ENCODE measurements at places on chromosomes 13 and 19. TPM values are rescaled to one million over a fixed set of nuclear protein-coding genes. Genes with fewer than 3 reads are reported as not detected.

GRCh38 chr13:94703271-94703670, 9.1 kb downstream of the SOX21 start:
- DNase-seq = no peak

GRCh38 chr13:70183041-70183440, 74.8 kb upstream of the KLHL1 start:
- no peak for DNase-seq

DNA sequence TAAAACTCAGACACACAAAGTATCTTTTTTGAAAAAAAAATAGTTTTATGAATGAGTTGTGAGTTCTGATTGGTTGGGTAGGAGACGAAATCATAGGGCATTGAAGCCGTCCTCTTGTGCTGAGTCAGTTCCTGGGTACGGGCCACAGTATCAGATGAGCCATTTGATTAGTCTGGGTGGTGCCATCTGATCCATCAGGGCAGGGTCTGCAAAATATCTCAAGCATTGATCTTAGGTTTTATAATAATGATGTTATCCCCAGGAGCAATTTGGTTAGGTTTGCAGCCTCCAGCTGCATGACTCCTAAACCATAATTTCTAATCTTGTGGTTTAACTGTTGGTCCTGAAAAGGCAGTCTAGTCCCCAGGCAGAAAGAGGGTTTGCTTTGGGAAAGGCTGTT, 1310.6 kb downstream of the SLITRK1 start:
- no peak for DNase-seq

- DNase-seq = no peak
These were observed 718.0 kb downstream of the DACH1 start for GRCh38 chr13:71149046-71149445.

The LGI4 gene
- 31.1 TPM for total RNA-seq

DNA sequence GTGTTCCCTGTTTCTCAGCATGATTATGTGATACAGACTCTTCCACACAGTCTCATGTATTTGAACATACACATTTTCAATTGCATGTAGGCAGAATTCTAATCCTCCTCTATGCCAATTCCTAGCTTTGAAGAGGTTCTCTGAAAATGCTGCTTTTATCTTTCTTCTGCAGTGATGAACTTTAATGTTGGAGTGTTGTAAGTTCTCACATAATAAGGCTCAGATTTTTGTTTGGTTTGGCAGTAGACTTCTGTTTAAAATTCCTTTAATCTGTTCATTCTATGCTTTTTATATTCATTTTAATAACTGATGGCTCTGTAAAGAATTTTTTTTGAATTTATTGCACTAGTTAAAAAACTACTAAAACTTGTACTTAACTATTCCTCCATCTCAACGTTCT, 225.8 kb downstream of the GGACT start:
- no peak for DNase-seq

DNA sequence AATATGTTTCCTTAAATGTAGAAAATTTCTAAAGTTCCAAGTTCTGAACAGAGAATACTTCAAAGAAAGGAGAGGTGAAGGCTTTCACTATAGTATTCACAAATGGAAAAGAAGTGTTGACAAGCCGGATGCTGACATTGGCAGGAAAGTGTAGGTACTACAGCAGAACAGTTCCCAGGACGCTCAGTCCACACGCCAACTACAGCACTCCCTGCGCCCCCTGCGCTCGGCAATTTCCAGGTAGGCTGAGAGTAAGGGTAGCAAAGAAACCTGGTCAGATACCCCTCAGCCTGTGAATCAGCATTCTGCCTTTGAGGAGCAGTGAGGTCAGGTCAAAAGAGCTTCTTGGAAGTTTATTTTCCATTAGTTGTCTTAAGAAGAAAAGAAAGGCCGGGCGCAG, 115.3 kb downstream of the NALCN start:
- no peak for DNase-seq

DNA sequence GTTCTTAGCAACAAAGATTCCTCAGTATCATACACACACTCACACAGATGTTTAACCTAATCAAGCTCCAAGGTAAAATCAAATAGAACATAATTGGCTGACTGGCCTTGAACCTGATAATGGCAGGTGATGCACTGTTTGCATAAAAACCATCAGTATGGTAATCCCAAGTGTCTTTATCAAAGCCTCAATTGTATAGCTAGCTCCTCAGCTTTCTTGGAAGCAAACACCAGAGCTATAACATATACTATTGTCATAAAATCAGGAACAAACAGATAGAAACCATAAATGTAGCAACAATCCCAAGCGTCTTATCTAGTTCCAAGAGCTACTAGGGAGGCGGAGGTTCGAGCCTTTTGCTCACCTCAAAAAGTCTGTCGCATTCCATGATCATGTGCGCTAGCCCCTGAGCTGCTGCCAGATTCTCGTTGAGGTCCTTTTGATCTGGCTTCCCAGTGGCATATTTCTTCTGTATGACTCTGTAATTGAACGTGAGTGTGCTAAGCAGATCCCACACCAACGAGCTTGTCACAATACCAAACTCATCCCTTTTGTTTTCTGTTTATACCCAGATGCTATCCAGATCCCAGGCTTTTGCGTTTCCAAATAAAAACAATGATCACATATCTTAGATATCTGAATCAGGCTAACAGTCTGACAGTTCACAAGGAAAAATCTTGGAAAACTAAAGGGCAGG, 95.3 kb downstream of the KL start:
- DNase-seq = no peak

- DNase-seq = no peak
These were observed 60.5 kb downstream of the CCNE1 start for GRCh38 chr19:29872224-29872731.

DNA sequence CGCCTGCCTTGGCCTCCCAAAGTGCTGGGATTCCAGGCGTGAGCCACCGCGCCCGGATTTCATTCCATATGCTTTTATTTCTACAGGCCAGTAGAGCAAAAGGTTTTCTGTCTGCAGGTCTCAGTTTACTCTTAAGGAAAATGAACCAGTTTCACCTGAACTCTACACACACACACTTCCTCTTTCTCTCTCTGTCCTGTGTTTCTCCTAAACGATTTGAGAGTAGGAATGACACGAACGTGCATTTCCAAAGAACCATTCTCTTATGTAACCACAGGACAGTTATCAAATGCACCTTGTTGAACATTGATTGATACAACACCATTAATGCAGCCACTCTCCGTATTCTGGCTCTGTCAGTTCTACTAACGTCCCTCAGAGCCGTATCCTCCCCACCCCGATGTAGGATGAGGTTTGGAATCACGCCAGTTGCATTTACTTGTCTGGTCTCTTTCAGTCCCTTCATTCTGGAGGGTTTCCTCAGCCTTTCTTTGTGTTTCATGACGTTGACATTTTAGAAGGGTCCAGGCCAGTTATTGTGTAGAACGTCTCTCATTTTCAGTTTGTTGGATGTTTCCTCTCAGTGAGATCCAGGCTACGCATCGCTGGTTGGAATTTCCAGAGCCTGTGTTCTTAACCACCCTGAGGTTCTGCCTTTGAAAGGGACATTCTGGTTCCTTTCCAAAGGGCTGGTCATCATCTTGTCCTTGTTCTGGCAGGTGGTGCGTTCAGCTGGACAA, 36.0 kb downstream of the BICRA start:
- DNase-seq = no peak

- DNase-seq = no peak
These were observed 3.0 kb downstream of the GADD45GIP1 start for GRCh38 chr19:12953799-12954611.

GRCh38 chr19:38145623-38146022, 78.4 kb downstream of the DPF1 start:
- DNase-seq = no peak

- no peak for DNase-seq
These were observed 32.9 kb upstream of the KCTD15 start for GRCh38 chr19:33763633-33764371.

The DHDH gene
- total RNA-seq = not detected

DNA sequence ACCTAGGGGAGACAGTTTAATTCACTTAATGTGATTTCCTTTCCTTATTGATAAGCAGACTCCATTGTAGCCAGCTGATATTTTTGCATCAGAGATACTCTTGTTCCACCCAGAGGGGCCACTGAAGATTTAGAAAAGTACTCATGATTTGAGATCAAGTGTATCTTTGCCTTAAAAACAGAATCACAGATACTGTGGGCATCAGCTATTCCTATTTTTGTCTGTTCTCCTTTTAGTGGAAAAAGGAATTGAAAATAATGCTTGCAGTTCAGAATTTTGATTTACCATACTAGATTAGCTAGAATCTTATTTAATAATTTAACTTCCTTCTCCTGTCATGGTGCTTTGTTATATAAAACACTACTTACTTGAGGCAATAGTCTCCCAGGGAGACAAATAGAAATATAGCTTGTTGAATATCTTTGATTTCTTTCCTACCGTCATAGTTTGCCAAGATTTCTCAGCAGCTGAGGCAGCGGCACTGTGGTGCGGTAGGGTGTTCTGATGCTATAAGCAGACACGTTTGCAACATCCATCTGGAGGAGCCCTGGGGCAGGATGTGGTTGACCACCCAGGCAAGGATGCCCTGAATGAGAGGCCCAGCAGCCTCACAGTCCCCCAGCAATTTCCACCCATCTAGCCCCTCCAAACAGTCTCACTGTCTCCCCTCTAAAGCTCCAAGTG, 47.0 kb upstream of the RAP2A start:
- DNase-seq = no peak

GRCh38 chr19:3113100-3114017, 19.2 kb downstream of the GNA11 start:
- no peak for DNase-seq

The MUC16 gene
- 47.5 TPM for total RNA-seq

The MYPOP gene
- total RNA-seq = 6.8 TPM

DNA sequence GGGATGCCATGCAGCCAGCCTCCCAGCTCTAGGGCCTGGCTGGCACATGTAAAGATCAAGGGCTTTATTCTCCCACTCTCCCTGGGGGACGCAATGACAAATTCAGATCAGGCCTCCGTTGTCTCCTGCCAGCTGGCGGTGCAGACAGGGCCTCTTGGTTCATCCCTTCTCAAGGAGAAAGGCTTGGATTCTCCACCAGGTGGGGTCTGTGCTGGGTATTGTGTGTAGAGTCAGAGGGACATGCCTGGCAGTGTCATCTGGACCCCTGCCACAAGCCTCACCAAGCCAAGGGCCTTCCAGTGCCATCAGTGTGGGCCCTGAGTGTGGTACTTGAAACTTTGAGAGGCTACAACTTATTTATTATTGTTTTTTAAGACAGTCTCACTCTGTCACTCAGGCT, 8.4 kb upstream of the PTPRS start:
- no peak for DNase-seq

The ZNF99 gene
- total RNA-seq = not detected

DNA sequence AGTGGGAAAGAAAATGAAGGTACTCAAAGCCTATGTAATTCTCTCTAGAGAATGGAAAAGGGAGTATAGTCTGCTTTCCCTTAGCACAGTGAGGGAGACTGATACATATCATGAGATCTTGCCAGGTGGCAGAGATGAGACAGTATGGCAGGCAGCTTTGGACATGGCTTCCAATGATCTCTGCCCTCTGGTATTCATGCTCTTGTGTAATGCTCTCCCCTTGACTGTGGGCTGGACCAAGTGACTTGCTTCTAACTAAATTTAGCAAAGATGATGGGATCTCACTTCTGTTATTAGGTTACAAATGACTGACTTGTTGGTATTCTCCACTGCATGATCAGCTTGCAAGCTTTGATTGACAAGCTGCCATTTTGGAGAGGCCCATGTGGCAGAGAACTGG, 10.2 kb downstream of the ZNF132 start:
- DNase-seq = no peak

DNA sequence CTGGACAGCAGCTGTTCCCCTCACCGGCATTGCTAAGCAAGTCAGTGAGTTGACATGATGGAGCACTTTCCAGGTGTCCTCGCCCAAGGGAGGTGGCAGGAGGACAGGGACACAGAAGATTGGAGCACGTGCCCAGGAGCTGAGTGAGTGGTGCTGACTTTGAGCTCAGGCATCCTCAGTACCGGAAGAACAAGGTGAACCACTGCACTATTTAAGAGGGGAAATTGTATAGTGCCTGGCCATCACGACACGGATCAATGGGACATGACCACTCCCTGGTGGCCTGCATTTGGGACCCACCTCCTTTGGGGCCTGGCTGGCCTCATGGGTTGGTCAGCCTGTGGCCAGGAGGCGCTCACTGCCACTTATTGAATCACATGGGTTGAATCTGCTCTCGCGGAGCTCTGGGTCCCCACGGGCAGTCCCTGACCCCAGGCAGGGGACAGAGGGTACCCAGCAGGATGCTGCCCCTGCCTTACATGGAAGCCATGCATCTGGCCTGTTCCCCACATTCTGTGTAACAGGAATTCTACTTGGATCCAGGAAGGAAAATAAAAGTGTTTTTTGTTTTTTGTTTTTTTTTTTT, 206.9 kb upstream of the ZNF536 start:
- no peak for DNase-seq

DNA sequence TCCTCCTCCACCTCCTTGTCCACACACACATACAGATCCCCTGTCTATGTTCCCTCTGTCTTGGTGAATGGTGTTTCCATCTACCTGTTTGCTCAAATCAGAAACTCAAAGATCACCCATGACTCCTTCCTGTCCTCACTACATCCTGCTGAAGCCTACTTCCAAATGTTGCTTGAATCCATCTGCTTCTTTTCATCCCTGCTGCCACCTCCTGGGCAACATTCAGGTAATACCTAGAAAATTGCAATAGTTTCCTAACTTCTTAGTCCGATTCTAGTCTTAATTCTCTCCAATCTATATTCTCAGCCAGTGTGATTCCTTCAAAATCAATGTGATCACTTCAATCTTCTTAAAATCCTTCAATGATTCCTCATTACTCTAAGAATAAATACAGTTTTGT, 155.5 kb upstream of the STARD13 start:
- no peak for DNase-seq

The ZNF562 gene
- total RNA-seq = 22.5 TPM

The C1QTNF9 gene
- total RNA-seq = 0.48 TPM

The PSG11 gene
- total RNA-seq = not detected

DNA sequence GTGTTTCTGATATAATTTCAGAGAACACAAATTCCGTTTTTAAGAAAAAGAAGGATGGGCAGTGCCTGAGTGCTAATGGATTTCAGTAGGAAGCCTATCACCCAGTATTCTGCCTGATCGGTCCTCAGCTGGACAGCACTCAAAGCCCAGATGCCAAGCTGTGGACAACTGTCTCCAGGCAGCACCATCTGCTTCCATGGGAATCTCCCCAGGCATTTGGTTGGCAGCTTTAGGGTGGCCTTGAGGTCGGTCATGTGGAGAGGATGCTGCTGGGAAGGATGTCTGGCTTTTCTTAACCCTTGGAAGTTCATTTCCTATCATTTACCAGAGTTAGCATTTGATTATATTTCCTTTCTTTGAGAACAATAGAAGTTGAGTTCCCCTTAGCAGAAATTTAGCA, 311.7 kb downstream of the TBC1D4 start:
- DNase-seq = no peak

GRCh38 chr19:6736169-6736916, 1.0 kb downstream of the GPR108 start:
- DNase-seq = no peak

- DNase-seq = no peak
These were observed 3.9 kb downstream of the KIR3DL3 start for GRCh38 chr19:54728167-54728566.

- no peak for DNase-seq
These were observed 964 bp downstream of the KHSRP start for GRCh38 chr19:6423499-6424194.

GRCh38 chr13:36146511-36147269, 15.5 kb upstream of the DCLK1 start:
- DNase-seq = no peak

All from omental fat pad (tissue), 4 donors.